Panc1 (cell line): ENCODE measurements at places on chromosomes 11 and 22.

- DNase-seq, result no peak
Measured at GRCh38 chr22:38415046-38415445, 40.0 kb downstream of the KCNJ4 start.

DNA sequence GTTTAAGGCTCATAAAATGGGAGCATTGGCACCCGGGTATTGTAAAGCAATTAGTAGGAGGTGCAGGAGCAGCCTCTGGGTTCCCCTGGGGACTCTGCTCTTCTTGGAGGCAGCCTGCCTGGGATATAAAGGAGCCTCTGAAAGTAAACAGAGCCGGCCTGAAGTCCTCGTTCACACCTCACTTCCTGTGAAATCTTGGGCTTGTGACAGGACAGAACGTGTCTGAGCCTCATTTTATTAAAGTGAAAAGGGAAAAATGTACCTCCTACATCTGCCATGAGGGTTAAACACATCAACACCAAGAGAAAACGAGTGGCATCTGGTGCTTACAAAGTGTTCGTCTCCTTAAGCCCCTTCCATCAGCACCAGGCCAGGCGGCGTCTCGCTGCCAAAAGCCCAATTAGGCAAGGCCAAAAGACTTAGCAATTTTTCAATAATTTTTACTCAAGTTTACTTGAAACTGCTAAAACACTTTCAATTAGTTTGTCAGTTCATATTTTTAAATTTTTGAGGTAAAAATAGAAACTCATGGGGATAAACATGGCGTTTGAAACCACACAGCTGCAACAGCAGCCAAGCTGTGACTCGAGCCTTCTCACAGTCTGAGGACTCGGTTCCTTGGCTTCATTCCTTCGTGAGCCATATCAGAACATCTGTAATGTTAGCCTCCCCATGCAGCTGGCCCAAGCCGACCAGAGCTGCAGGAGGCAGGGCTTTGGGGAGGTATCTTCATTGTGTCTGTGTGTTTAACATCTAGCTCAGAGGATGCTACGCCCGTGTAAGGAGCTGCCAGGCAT is 33.6 kb downstream of the MAP6 start:
- no peak for DNase-seq

GRCh38 chr22:28009272-28009827 is 90.3 kb upstream of the PITPNB start:
- peak; percentile 39 for DNase-seq

DNA sequence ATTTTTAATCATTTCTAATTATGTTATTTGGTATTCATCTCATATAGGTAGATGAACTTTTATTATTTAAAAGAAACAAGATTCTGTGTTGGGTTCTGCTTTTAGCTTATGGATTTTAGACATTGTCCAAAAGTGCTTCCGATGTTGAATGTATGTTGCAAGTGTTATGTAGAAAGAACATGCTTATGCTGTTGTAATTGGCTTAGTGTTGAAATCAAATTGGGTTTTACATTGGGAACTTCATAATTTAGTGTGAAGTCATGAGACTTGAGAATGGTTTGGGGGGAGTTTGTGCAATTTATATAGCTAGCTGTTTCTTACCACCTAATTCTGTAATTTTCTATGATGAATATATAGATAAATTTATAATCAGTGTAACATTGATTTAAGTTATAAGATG is 3.6 kb downstream of the MTMR3 start:
- DNase-seq, result no peak

DNA sequence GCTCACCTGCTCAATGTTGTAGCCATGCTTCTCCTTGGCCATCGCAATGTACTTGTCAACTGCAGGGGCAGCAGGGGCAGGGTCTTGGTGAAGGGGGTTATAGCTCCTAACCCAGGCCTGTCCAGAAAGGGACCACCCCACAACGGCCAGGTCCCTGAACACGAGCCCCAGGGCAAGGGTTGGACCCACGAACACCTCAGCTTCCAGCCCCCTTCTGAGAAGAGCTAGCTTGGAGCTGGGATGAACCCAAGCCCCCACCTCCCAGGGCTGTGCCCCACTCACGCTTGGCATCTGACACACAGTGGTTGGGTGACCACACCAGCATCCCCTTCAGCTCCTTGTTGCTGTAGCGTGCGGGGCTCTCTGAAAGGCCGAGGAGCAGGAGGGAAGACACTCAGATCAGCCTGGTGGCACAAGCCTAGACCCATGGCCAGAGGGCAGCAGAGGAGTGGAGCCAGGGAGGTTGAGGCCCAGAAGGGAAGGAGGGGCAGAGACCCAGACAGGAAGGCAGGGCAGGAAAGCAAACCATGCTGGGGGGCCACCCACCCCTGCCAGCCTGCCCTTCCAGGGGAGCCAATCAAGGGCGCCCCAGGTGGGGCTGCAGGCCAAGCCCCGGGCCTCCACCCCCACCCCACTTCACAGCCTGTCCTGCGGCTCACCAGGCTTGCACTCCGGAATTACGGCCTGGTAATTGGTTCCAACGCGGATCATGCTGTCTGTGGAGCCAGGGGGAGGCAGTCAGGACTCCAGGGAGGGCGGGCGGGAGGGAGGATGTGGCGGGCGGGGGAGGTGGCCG is 1.9 kb downstream of the RCOR2 start:
- no peak for DNase-seq

DNA sequence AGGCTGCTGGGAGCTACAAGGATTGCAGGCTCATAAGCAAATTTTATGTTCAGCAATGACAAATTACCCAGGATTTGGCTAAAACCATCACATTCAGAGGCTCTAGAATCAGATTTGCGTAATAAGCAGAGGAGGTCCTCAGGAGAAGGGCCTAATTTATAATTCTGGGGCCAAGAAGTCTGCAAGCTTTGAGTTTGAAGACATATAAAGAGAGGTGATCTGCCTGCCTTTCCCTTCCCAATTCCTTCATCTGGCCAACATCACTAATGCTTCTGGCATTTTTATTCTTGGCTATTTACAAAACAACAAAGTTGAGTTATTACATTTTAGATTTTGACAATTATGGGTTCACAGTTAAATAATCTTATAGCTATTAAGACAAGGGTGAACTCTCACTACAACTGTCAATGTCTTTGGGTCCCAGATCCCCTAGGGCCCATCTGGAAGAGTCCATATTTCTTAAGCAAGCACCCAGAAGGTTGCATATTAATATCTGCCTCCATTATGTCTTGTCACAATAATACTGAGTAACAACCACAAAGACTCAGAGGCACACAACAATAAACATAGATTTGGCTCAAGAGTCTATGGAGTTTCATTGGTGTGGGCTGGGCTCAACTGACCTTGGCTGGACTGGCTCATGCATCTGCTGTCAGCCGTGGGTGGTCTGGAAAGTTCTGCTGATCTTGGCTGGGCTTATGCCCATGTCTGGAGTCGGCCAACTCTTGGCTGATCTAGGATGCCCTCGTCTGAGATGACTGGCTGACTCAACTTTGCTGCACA is 67.2 kb upstream of the CD82 start:
- DNase-seq, result no peak

- no peak for DNase-seq
Measured at GRCh38 chr22:23622634-23623033, 9.5 kb downstream of the DRICH1 start.

DNA sequence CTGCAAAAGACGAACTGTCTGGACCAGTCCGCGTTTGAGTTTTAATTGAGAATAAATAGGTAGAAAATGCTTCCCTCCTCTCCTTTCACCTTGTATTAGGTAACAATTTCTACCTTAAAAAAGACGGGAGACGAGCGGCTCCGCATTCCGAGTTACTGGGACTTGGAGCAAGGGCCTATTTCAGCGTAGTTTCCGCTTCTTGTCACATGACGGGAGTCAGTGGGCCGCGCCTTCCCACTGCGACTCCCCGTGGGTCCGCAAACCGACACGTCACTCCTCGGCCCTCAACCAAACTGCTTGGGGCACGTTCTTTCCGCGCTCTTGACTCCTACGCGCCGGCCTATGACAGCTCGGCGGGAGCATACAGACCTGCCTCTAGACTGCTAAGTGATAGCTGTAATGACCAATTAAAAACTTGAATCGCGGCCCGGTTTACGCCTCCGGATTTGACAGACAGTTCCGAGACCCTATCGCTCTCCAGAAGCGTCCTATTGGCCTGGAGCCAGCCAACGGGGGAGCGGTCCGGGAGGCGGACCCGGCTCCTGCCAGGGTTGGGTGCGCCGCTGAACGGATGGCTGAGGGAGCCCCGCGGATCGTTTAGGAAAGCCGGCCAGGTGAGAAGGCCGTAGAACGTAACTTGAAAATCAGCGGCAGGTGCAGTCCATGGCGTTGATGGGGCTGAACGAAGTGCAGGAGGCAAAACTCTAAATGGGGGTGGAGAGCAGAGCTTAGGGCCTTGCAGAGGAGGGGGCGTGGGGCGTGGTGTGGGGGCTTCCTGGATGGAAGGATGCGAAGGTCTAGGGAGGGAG is at the start of gene STT3A:
Gene STT3A (plus strand): TSS at position 548 of the 809 bp plus-strand sequence. CDS start 3,064 bp downstream, outside the sequence.
- DNase-seq, result peak; percentile 99

DNA sequence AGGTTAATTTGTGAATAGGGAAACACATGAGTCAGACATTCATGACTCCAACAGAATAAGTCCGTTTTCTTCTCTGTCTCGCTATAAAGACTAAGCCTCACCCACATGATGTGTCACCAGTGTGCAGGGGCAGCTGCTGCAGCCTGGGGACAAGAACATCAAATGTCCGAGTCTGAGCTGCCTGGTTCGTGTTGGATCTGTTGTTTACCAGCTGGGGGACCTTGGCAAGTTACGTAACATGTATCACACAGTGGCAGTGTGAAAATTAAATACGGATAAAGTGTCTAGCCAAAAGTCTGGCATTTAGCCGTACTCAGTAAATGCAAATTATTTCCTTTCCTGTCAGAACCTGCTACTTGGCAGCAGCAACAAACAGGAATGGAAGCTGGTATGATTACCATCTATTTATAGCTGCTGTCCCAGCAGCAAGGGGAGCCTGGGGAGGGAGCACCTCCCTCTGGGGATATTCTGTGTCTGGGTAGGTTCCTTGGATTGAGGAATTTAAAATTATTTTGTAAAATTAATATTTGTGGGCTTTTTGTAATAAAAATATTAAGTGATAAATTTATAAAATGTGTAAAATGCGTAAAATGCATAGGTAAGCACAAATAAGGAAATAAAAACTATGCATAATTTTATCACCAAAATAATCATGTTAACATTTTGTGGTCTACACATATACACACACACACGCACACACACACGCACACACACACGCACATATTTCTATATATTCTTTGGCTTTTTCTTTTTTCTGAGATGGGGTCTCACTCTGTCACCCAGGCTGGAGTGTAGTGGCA is 1.3 kb upstream of the CLDN25 start:
- DNase-seq, result no peak

DNA sequence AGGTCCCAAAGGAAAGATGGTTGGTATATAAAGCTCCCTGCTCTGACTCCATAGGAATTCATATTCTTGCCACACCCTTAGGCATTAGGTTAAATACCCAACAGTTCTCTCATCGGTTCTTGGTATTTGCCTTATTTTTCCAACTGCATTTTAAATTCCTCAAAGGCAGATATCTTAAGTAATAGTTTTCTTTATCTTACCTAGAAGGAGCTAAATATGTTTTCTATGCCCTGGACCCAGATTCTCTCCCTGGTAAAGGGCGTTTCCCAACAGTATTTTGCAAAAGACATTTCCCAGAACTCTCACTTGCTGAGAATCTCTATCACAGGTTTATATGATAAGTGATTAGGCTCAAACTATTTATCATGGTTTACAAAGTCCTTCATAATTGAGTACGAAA is 158.6 kb upstream of the BDNF start:
- no peak for DNase-seq

DNA sequence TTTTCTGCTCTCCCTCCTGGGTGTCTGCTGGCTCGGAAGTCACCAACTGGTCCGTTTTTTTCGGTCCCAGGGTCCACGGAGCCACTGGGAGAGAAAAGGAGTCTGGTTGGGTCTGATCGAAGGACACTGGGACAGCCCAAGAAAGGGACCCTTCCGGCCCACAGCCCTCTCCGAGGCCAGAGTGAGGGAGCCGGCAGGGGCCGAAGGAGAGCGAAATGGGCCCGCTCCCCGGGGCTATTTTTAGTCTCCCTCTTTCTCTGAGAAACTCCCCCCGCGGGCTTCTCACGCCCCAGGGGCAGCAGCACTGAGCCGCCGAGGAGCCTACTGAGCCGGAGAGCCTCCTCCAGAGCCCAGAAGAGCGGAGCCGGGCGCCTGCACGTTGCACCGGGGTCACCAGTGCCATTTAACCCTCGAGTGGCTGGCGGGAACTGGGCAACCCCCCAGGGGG is 1.9 kb downstream of the ESAM start:
- no peak for DNase-seq

DNA sequence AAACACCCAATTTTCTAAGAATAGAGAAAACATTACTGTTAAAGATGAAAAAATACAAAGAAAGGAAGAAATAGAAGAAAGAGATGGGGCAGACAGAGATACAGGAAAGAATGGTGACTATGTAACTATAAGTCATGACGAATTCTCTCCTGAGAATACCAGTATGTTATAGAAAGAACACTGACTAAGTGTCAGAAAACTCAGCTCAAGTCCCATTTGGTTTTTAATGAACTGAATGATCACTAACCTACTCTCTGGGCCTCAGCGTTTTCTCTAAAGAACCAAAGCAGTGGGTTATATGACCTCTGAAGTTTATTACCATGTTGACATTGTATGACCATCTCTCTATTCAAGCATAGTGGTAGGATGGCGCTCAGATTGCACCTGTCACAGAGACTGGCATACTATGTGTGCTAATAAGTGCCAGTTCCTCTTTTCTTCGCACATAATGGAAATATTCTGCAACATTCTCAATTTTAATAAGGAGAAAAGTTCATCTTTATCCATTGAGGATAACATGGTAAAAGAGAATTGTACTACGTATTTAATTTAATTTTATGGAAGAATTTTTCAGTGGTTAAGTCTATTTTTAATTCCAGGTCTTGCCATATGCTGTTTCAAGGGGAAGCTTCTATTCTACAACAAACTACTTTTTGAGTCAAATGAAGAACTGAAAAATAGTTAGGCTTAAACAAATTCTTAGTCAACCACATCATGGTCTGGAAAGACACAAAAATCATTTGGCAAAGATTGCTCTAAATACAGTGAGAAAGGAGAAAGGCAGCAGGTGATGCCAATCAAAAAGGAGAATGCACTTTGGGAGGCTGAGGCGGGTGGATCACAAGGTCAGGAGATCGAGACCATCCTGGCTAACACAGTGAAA is 25.0 kb upstream of the EED start:
- no peak for DNase-seq

DNA sequence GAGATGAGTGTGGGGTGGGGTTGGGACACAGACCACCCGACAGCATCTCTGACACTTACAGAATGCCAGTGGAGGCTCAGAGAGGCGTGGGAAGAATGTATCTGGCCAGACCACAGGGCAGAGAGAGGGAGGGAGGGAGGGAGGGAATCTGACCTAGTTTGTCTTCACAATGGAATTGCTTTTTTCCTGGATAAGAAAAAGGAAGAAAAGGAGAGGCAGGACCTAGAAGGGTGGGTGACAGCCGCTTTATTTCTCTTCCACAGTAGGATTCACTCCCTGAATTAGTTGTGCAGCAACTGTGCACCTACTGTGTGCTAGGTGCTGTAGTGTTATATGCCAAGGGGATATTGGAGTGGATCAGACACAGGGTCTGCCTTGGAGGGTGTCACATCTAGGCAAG is 3.7 kb downstream of the KCNK4 start:
- no peak for DNase-seq

- DNase-seq, result no peak
Measured at GRCh38 chr11:66850588-66851238, 6.2 kb upstream of the LRFN4 start.

GRCh38 chr11:119134389-119134978 is 13.1 kb downstream of the HINFP start:
- DNase-seq, result no peak
